ENCODE measurements at places on chromosomes 5 and 9. TPM values are rescaled to one million over a fixed set of nuclear protein-coding genes. Genes with fewer than 3 reads are reported as not detected.

GRCh38 chr9:94655739-94656138 is 16.4 kb upstream of the FBP1 start:
- peak; percentile 80 for DNase-seq

DNA sequence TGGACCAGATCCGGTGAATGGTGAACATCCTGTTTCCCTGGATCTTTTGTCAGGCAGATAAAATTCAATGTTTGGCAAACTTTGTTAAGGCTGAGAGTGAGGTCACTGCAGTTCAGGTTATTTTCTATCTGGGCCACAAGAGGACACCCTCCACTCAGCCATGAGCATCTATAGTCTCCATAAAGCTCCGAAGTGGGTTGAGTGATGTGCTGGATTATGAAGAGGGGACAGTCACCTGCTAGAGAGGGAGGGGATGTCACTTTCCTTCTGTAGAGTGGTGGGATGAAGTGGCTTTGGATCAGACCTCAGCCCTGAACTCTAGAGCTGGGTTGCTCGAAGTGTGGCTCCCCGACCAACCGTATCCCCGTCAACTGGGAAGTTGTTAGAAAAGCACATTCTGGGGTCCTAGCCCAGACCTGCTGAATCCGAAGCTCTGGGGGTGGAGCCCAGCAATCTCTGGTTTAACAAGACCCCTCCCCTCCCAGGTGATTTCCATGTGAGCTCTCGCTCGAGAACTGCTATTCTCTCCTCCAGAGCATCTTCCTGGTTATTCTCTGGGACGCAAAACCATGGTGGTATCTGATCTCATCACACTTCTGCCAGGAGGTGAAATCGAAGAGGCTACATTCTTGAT is 31.8 kb upstream of the FGF1 start:
- DNase-seq = no peak

DNA sequence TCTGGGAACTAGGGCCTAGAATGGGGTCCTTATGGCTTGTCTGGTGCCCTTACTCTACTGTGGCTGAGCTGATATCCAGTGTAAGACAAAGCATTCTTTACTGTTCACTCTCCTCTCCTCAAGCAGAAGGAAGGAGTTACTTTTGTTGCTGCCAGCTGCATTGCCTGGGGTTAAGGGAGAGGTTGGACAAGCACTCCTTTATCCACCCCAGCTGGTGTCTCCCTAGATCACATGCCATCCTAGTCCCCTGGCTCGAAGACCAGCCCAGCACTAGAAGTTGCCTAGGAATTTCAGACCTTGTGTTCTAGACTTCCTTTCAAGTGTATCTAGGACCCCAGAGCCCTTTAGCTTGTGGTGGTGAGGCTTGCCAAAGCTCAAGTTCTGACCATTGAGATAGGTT is 1051.5 kb upstream of the C9orf72 start:
- DNase-seq = no peak

DNA sequence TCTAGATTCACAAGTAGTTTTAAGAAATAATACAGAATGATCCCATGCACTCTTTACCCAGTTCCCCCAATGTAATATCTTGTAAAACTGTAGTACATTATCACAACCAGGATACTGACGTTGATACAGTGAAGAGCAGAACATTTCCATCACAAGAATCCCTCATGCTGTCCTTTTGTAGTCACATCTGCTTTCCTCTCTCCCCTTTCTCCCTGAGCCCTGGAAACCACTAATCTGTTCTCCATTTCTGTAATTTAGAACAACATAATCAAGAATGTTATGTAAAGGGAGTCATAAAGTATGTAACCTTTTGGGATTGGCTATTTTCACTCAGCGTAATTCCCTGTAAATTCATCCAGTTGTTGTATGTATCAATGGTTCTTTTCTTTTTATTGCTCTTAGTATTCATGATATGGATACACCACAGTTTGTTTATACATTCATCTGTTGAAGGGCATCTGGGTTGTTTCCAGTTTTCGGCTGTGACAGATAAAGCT is 61.1 kb downstream of the ERCC6L2 start:
- DNase-seq = no peak

DNA sequence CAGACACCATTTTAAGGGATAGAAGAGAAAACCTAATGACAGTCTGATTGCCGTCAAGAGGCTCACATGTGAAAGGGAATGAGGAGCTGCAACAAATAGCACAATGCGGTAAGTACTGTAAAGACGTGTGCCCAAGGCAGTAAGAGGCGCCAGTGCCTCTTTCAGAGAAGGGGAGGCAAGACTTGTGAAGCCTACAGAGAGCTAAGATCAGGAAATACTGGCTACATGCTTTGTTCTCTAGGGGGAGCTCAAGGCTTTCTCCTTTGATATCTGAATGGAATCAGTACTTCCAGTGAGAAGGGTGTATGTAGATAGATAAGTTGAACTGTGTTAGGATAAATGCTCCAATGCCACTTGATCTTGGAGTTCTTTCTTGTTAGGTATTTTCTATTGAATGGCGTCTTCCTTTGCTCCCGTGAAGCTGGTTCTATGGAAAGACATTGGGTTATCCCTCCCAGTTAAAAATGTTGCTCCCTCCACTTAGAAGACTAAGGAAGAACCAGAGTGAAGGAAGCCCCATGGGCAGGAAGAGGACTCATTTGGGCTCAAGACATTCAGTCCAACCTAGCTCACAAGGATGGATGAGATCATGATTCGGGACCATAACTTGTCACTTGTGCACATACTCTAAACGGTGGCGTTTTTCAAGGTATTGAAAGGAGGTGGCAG is 23.5 kb upstream of the ALDOB start:
- DNase-seq = no peak

GRCh38 chr9:127473932-127474331 is 22.6 kb downstream of the LRSAM1 start:
- DNase-seq = no peak

GRCh38 chr5:137155261-137156000 is 343.7 kb downstream of the SPOCK1 start:
- DNase-seq = no peak

GRCh38 chr5:173230690-173231380 is 4.2 kb downstream of the NKX2-5 start:
- peak; percentile 71 for DNase-seq

The PSAT1 gene
- polyA plus RNA-seq = 8.6 TPM

The RIMOC1 gene
- 7.0 TPM for polyA plus RNA-seq

The TLX3 gene
- polyA plus RNA-seq = not detected

Measured in spleen (tissue), 13 donors.